ENCODE measurements at places on chromosomes 13 and 19.

- peak; percentile 76 for DNase-seq
Observed at GRCh38 chr19:47273313-47274070, 1.2 kb upstream of the INAFM1 start.

GRCh38 chr19:18107235-18107634, 9.7 kb downstream of the MAST3 start:
- DNase-seq, result no peak

- peak; percentile 40 for DNase-seq
Observed at GRCh38 chr19:940591-941291, 14.9 kb downstream of the ARID3A start.

GRCh38 chr19:47013041-47013517, 6.6 kb upstream of the NPAS1 start:
- peak; percentile 9 for DNase-seq

DNA sequence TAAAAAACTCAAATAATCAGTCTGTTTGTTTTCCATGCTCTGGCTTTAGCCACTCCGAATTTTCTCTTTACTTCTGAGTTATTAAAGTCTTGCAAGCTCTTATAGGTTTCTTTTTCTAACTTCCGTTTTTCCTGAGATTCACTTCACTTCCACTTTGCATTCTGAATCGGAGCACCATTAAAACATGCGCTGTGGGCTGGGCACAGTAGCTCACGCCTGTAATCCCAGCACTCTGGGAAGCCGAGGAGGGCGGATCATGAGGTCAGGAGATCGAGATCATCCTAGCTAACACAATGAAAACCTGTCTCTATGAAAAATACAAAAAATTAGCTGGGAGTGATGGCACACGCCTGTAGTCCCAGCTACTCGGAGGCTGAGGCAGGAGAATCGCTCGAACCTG, 357.9 kb downstream of the SLITRK6 start:
- DNase-seq, result no peak

- DNase-seq, result no peak
Observed at GRCh38 chr13:33454844-33455705, 169.5 kb upstream of the STARD13 start.

DNA sequence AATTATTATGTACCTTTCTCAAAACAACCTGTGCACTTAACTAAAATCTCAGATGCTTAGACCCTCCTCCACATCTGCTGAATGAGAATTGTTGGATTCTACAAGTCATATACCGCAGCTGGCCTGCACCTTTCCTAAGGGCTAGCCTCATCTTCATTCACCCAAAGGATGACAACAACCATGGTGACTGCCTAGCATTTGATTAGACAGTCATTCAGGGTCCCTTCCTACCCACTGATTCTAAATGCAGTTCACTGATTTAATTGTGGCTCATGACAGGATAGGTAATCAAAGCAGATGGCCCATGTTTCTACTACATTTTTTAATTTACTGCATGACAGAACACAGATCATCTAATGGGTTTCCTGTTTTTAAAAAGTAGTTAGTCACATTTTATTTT, 551.9 kb upstream of the SLC10A2 start:
- no peak for DNase-seq

DNA sequence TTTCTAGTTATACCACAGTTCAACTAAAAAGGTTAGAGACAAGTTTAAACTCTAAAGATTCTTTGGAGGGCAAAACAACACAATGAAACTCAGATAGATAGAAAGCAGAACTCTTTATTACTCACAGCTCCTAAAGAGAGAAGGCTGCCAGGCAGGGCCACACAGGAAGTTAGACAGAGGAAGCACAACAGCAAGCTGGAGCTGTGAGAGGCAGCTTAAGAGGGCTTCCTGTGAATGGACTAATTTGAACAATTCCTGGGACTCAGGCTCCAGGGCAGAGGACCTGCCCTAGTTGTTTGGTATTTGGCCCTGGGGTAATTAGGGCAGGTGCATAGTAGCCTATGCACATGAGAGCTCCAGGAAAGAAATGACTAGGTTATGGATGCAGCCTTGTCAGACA, 803.6 kb downstream of the DIAPH3 start:
- DNase-seq, result no peak

- DNase-seq, result no peak
Observed at GRCh38 chr13:34751492-34751891, 190.6 kb upstream of the NBEA start.
